ENCODE measurements at places on chromosomes 13 and 19.

GRCh38 chr19:48470856-48471255 is 1.7 kb downstream of the CYTH2 start:
- DNase-seq: no peak

GRCh38 chr19:46610851-46611770 is 10.0 kb downstream of the CALM3 start:
- DNase-seq: peak; percentile 47

GRCh38 chr19:41223431-41224234 is 4.6 kb downstream of the AXL start:
- no peak for DNase-seq

GRCh38 chr19:11437955-11438354 is 2.5 kb downstream of the PRKCSH start:
- no peak for DNase-seq

DNA sequence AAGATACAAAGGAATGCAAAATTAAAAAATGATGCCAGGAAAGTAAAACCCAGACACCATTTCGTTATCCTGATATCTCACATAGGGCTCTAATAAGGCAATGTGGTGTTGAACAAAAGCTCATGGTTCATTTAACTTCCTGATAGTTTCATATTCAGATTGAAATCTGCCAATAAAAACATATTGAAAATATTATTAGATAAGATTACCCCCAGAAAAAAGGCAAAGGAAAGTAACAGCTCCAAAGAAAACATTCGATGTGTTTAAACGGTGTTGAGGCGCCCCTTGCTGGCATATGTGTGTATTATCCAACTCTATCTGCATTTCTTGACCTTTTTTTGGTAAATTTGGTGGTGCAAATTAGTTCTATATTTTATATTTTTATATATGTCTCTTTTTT is 75.9 kb downstream of the ESD start:
- peak; percentile 33 for DNase-seq

GRCh38 chr13:69947582-69947981 is 160.0 kb upstream of the ATXN8OS start:
- no peak for DNase-seq

- DNase-seq: peak; percentile 65
Measured at GRCh38 chr19:861756-862580, 2.5 kb downstream of the CFD start.

DNA sequence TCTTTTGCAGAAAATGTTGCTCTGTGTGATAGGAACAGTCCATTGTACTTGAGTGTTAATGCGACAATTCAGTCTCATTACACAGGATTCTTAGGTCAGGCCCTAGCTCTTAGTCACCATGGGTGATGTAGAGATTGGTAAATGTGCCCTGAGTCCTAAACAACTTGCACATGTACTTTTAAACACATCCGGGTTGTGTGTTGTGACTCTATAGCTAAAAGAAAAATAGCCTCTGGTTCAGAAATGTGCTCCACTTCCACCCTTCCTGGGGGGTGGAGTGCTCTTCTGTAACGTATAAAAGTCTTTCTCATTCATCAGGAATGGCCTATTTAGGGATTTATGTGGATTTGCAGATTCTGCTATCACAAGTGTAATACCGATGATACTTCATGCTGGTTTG is 5.2 kb downstream of the SPATA13 start:
- DNase-seq: no peak

- no peak for DNase-seq
Measured at GRCh38 chr19:51036519-51036918, 1.7 kb upstream of the KLK12 start.

GRCh38 chr19:45296355-45296754 is 26.3 kb downstream of the CKM start:
- peak; percentile 58 for DNase-seq

DNA sequence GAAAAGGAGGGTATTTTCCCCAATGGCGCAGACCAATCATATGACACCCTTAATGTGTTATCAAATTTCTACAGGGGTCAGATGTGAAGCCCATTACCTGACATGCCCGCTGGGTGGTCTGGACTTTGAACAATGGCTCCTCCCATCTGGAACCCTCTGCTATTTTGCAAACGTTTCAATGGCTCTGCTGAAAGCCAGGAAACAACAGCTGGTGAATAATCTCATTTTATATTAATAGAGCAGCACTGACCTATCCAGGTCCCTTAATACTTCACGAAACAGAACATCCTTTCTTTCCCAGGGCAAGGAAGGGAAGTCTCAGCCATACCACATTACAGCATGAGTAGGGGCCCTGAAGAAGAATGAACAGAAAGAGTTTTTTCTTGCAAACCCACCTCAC is 20.3 kb upstream of the KPNA3 start:
- no peak for DNase-seq

DNA sequence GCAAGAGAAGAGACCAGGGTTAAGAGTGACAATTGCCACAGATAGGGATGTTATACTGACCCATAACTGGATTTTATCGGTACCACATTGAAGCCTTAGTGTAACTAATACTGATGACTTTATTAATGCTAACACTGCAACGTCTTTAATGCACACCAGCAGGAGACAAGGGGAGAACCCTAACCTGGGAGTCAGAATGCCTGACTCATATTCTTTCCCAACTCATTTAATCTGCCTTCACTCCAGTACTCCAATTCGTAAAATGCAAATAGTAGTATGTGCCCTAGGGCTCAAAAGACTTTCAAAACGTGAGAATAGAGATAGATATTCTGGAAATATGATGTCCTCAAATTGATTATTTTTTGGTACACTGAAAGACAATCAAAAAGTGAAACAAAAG is 62.4 kb downstream of the GPC6 start:
- no peak for DNase-seq

GRCh38 chr19:42193294-42193693 is 24.2 kb downstream of the DEDD2 start:
- DNase-seq: no peak

DNA sequence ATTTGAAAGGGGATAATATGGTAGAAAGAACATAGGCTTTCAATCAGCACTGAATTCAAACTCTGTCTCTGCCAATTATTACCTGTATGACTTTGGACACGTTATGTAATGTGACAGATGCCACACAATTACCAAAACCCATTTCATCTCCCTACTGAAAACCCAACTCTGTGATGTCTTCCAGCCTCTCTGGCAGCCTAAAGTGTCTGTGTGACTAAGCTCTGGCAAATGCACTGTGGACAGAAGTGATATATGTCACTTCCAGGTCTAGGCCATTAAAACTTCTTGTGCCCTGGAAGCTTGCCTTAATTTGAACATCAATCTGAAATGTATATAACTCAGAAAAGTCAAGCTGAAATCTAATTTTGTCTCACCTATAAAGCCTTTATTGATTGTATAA is 552.0 kb downstream of the RFC3 start:
- DNase-seq: no peak
